PC-3 (cell line): ENCODE measurements at places on chromosomes 5 and 9. TPM values are rescaled to one million over a fixed set of nuclear protein-coding genes. Genes with fewer than 3 reads are reported as not detected.

- no peak for DNase-seq
Observed at GRCh38 chr9:15746905-15747304, 194.1 kb downstream of the CCDC171 start.

FAM219A gene
- 15.2 and 17.1 TPM in 2 replicates for total RNA-seq

DNA sequence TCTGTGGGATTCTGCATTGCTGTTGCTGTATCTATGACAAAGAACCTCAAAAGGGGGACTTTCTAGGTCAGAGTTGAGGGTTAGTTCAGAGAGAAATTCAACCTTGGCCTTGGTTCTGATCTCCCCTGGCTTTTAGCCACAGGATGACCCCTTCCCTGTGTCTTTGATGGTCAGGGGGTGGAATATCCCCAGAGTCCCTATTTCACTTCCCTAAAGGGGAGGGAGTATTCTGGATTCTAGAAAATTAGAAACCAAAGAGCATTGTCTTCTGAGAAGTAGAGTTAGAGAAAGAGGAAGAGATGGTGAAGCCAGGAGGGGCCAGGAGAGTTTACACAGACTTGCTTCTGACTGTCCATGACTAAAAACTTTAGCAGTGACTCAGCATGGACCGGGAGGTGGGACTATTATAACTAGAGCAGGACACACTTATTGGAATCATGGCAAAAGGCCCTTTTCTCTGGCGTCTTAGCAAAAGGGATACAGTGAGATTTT, 56.2 kb upstream of the LPAR1 start:
- peak; percentile 57 for DNase-seq

DNA sequence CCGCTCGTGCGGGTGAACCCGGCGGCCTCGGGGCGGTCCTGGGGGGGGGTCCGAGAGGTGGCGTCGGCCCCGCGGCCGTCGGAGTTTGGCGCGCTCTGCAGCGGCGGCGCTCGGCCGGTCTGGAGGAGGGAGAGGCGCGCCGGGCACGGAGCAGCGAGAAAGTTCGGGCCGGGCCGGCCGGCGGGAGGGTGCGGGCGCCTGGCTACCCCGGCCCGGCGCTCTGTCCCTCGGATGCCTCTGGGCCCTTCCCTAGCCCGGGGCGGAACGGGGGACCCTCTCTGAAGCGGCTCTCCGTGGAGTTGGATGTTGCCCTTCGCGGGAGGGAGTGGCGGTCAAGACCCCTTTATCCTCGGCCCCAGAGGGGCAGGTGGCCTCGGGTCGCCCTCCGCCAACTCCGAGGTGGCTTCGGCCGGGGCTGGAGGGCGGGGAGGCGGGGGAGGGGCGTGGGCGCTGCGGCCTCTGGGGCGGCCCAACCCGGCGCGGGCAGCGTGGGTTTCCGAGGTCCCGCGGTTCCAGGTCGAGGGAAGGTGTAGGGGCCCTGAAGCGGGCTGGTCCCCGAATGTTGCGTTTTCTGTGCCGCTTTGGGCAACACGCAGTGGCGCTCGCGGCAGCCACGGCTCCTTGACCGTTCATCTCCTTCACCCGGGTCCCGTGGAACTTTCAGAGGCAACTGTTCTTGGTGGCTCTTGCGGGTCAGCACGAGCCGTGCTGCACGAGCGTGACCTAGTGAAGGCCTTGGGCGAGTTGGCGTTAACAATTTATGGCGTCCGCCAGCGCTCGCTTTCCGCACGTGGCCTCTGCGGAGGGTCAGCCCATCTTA, 290.5 kb downstream of the DOCK8 start:
- no peak for DNase-seq

GRCh38 chr9:112831969-112832368, 58.7 kb downstream of the SLC46A2 start:
- peak; percentile 21 for DNase-seq

DNA sequence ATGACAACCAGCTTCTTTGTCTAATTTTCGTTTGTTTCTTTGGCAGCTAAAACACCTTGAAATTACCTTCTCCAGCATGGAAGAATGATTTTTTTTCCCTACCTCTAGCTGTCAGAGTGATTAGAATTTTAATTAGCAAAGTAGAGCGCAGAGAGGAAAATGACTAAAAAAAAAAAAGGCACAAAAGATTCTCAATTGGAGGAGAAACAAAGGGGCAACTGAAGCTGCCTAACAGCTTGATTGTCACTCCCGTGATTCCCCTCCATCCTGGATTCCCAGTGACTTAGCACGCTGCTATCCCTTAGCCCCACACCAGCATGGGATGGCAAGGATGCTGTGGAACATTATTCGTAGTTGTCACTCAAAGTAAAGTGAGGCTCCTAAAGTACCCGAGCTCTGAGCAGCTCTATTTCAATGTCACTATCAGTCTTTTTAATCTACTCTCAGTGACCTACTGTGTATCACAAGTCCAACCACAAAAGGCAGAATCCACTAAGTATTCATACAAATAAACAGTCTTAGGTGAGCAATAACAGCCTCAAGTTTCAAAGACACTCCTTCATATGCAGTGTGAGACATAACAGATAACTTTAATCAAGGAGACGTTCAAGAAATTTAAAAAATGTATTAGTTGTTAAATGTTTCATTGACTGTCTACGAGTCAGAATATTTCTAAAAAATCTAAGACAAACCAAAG, 710.0 kb upstream of the GRAMD2B start:
- DNase-seq: no peak

DNA sequence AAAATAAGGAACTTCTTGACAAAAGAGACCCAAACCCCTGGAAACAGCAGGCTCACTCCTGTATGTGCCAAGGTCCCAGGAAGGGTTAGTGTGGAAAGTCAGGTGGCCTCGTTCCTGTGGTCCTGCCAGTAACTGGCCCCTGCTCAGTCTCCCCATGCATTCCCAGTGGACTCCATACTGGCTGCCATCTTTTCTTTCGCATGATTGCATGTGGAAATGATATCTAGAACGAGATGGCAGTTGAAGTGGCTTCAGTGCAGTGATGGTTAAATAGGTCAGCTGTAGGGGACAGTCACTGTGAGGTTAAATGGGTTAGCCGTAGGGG, 30.4 kb downstream of the AHRR start:
- no peak for DNase-seq

GRCh38 chr5:113357696-113358476, 76.9 kb downstream of the TSSK1B start:
- no peak for DNase-seq

DNA sequence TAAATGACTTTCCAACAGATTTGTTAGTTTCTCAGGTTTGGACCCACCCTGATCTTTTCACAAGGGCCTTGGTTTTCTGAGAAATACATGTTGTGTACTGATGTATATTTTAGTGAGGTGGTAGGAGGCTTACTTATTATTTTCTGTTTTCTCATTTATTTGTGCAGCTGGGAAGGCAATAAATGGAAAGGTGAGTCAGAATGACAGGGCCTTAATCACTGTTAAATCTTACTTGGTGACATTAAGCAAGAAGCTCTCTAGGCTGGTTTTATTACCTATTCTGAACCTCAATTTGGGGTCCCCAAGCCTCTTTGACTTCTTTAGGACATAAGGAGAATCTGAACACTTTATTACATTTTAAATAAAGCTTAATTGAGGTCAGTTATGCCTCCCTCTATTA, 214.0 kb upstream of the DAB2 start:
- DNase-seq: peak; percentile 92

SAXO1 gene
- total RNA-seq: not detected in 2 replicates

MAP1B gene
- total RNA-seq: 12.8 and 18.2 TPM in 2 replicates

GRCh38 chr5:12522116-12522515, 617.9 kb upstream of the CTNND2 start:
- peak; percentile 87 for DNase-seq

FLT4 gene
- not detected in 2 replicates for total RNA-seq

- no peak for DNase-seq
Observed at GRCh38 chr9:93681269-93682154, 105.1 kb downstream of the PHF2 start.

GRCh38 chr5:79109527-79110492, 1.8 kb upstream of the BHMT start:
- DNase-seq: peak; percentile 44

CCNI2 gene
- not detected in 2 replicates for total RNA-seq

DNA sequence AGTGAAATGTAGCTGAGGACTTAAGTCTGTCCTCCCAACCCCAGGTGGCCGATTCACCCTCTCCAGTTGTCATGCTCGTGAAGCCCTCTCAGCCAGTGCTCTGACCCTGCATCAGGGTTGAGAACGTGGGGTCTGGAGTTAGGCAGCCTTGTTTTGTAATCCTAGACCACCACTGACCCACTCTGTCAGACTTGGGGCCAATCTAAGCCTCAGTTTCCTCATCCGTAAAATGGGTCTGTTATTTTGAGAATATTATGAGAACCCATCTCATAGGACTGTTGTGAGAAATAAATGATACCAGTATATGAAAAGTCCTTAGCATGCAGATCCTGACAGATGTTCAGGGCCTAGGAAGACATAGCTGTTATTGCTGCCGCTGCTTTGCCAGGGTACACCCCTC, 37.1 kb downstream of the CYFIP2 start:
- no peak for DNase-seq

PCDHGC4 gene
- total RNA-seq: 0.58 and 1.5 TPM in 2 replicates

DNA sequence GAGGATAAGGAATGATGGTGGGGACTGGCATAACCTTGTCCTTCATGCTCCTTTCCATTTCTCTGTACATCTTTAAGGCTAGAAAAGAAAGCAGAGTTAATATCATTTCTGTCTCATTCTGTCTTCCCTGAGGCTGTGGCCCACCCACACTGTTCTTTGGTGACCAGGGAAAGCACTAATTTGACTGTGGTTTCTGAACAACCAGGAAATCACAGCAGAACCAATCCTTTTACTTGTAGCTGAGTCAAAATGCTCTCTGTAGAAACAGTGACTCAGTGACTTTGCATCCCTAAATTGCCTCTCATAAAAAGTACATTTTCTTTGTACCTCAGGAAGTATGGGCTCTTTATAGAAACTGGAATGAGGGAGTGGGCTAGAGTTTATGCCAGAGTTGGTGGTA, 28.1 kb downstream of the IL33 start:
- DNase-seq: peak; percentile 83

DNA sequence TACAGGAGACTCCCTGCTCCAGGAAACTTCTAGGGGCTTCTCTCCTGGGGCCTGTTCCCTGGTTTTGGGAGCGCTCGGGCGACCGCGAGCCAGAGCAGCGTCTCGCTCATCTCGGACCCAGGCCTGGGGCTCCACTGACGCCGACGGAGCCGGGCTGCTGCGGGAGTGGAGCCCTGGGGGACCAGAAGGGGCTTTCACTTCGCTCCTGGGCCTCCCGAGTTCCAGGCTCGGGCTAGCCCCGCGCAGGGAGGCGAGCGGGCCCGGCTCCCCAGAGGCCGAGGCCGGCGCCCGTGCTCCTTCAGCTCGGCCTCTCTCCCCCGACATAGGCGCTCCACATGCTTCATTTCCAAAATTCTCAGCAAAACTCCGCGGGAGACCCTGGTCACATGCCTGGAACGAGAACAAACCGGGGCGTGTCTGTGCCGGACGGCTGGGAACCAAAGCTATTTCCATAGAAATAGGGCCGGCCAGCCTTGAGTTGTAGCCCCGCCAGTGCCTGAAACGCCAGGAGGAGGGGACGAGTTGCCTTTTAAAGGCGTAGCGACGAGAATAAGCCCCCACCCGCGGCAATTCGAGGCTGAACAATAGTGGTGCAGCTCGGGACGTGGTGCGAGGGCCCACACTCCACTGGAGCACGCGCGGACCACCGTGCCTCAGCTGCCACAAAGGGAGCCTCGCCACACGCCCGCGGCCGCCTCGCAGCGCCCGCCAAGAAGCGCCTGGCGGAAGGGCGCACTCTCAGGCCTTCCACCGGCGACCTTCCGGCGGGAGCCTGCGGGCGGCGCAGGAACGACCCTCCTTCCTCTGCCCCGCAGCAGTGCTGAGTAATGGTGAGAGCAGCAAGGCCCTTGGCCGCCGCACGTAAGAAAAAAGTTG, 1.1 kb upstream of the G3BP1 start:
- no peak for DNase-seq

GRCh38 chr5:109880907-109881685, 191.4 kb downstream of the MAN2A1 start:
- DNase-seq: no peak

DNA sequence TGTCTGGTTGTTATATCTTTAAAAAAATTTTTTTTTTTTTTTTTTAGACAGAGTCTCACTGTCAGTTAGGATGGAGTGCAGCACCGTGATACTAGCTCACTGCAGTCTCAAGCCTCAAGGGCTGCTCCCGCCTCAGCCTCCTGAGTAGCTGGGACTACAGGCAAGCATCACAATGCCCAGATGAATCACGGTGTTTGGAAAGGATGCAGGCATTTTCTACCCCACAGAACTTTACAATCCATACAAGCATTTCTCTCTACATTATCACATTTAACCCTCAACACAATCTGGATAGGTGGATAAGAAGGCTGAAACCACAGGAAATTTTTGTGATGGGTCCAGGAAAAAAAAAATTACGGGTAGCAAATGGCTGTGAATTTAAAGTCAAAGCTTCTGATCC, 5.8 kb upstream of the PCA3 start:
- no peak for DNase-seq

CD74 gene
- total RNA-seq: 0.22 and 0.52 TPM in 2 replicates

DNA sequence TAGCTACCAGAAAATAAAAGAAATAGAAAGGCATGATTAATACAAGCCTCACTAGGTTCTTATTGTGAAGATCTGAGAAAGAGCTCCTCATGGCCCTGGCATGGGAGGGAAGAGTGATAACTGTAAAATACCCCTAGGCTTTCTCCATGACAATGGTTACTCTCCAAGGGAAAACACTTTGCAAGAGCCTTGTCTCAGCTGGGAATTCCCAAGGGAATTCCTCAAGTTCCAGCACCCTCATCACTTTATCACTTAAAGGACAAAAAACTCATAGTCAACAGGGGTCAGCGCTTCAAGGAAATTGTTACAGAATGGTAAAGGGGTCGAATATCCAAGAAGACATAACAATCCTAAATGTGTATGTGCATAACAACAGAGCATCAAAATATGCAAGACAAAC, 21.2 kb downstream of the SYK start:
- DNase-seq: no peak

GRM6 gene
- not detected in 2 replicates for total RNA-seq

CCL28 gene
- total RNA-seq: 8.1 and 8.5 TPM in 2 replicates
